ENCODE measurements at places on chromosomes 1 and 21.
A peak's percentile ranks its signal among the peaks of the same experiment; 100 is the strongest.

GRCh38 chr1:235073331-235073967 is 55.2 kb downstream of the TOMM20 start:
- DNase-seq = no peak

DNA sequence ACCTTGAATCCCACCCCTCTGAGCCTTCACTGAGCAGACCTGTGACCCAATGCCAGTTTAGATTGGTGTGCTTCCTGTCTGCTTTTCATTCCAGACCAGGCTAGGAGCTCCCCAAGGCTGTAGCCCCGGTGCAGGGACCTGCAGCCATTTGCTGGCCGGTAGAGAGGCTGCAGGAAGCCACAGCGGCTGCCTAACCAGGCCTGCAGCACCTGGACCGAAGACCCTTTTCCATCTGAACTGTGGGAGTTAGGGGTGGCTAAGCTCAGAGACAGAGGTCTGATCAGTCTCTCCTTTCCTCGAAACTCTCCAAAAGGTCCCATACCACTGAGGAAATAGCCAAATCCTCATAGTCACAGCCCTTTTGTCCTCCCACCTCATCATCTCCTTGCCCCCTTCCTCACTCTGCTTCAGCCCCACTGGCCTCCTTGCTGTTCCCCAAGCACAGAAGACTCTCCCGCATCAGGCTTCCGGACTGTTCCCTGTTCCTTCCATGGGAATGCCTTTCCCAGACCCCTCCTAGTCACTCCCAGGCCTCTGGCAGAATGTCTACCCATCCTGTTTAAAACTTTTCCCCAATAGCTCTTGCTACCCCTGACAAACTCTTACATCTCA is 674 bp upstream of the TTC4 start:
- no peak for DNase-seq

- DNase-seq = no peak
Measured at GRCh38 chr1:65063025-65063424, 85.0 kb upstream of the AK4 start.

GRCh38 chr1:3911981-3912808 is 12.1 kb upstream of the C1orf174 start:
- no peak for DNase-seq

DNA sequence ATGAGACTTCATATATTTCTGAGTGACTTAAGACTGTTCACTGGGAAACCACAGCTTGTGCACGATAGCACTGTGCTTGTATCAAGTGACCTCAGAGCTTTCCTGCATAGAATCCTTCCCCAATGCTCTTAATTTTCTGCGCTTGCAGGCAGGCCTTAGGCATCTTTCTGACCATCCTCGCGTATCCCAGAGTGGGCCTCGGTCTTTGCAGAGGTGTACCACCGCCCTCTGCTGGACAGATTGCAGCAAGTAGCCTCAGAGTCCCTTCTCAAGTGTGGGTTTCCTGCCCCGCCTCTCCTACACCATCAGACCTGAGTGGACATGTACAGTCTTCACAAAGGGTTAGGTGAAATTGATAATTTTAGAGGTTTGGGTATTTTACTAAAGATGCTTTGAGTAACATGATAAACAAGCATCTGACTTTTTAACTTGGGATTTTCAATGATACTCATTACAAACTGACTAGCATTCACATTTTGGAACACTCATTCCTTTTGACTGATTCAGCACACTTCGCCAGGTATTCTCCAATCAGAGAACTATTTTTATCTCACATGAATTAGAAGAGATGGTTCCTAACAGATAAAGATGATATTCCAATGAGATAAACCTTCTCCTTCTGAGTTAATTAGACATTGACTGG is 246.5 kb upstream of the USP25 start:
- DNase-seq = peak; percentile 57

DNA sequence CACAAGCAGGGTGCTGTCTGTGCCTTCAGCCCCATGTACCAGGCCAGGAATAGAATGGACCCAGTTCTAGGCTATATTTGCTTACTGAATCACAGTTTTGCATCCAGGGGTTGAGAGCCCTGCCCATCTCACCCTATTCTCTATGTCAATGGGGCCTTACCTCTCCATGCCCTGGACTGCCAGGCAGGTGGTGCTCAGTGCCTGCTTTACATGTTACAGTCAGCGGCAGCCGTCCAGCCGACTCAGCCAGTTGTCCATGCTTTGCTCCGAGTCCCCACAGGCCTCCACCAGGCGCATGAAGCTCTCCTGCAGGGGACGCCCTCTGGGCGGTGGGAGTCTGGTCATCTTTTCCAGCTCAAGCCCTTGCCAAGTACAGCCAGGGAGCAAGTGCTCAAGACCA is 12.2 kb upstream of the FAM167B start:
- no peak for DNase-seq

GRCh38 chr1:115837341-115837739 is 3.6 kb downstream of the NHLH2 start:
- no peak for DNase-seq

DNA sequence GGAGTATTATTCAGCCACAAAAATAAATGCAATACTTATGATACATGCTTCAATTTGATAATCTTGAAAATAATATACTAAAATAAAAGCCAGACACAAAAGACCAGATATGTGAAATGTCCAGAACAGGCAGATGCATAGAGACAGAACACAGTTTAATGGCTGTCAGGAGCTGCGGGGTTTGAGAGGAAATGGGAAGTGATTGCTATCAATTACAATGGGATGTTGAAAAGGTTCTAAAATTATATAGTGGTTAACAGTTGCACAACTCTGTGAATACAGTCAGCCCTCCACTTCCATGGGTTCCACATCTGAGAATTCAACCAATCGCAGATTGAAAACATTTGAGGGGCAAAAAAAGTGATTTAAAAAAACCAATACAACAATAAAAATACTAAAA is 54.0 kb downstream of the LTN1 start:
- DNase-seq = no peak

- peak; percentile 50 for DNase-seq
Measured at GRCh38 chr1:204323887-204324286, 35.8 kb downstream of the PLEKHA6 start.

GRCh38 chr1:181133441-181133951 is 45.0 kb downstream of the IER5 start:
- no peak for DNase-seq

DNA sequence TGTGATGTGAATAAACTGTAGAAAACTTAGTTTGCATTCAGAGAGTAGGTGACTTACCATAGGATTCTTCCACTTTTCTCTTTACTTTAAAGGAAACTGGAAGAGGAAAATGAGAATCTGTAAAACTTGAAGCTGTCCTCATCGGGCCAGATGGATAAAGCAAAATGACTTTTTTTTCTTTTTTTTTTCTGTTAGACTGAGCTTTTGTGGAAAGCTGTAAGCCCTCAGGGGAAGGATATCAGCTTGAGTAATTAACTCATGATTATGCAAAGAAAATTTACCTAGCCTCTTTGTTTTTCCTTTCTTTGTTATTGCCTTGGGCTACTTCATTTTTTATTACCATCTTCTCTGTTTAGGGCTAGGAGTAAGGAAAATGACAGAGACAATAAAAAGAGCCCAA is 53.4 kb downstream of the DPH5 start:
- DNase-seq = no peak

- no peak for DNase-seq
Measured at GRCh38 chr1:44924835-44925464, 61.4 kb downstream of the EIF2B3 start.

DNA sequence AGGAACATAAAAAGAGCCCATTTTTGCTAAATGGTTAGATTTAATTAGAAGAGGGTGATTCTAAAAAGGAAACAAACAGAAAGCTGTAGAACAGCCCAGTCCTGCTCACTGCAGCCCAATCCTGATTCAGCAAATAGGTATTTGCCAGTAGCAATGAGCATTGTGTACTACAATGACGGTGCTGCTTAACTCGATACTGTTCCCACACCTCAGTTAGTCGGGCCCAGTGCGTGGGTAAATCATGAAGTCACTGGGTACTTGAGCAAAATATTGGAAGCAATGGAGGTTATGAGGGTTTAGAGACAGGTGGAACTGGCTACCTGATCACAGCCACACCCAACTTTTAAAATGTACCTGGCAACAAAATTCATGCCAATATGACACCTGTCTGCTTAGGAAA is 101.5 kb upstream of the ADGRL2 start:
- DNase-seq = no peak

GRCh38 chr21:31360717-31361116 is 16.7 kb upstream of the TIAM1 start:
- no peak for DNase-seq

DNA sequence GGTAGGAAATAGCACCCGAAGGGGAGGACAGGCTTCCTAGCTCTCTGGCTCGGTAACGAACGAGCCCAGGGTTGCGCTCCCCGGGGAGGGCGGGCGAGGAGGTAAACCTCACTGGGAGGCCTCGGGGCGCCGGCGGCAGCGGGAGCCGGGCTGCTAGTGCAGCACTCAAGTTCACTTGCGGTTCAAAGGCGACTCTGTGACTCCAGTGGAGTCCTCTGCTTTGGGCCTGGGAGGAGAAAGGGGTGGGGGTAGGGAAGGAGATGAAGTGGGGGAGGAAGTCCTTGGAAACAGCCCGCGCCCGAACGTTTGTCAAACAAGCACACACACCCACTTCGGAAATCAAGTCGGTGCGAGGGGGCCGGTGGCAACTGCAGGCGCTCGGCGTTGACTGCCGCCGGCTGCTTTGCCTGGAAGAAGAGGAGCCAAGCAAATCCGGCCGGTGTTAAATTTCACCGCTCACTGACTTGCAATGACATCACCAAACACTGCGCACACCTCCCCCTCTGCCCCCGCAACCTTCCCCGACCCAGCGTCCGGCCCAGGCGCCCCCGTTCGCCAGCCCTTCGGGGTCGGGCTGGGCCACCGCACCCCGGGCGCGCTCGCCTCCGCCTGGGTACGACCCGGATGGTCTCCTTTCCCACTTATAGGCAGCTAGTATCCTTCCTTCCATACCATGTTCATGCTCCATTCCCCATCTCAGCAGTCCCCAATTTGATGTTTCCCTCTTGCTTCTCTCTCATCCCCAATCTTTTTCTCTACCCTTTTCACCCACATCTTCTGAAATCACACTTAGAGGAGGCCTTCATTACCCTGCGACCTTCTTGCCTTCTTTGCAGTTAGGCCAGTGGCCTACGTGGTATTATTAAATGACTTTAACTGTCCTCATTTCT is at the start of gene COL24A1:
TSS of gene COL24A1 (minus strand) at position 207 of the 890 bp plus-strand sequence. CDS start 376 bp downstream, outside the sequence.
- DNase-seq = no peak

DNA sequence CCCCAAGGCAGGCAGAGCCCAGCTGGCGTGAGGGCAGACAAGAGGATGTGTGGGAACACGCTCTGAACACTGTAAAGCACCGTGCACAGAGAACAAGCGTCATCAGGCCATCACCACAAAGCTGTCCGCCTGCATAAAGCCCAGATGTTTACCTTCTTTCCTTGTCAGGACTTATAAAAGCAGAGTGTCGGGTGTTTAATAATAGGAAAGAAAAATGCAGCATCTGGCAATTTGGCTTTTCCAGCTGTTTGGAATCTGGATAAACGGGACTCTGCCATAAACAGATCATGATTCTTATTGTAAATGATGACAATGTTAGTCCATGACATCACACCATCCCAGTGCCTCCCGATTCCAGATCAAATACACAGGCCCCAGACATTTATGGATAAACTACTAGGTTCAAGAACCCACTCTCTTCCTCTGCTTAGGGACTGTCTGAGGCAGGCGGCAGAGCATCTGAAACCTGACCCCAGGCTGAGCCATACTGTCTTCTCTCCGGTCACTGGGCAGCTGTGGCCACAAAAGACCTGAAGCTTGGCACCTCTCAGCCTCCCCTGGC is 4.2 kb downstream of the GLIS1 start:
- DNase-seq = no peak

DNA sequence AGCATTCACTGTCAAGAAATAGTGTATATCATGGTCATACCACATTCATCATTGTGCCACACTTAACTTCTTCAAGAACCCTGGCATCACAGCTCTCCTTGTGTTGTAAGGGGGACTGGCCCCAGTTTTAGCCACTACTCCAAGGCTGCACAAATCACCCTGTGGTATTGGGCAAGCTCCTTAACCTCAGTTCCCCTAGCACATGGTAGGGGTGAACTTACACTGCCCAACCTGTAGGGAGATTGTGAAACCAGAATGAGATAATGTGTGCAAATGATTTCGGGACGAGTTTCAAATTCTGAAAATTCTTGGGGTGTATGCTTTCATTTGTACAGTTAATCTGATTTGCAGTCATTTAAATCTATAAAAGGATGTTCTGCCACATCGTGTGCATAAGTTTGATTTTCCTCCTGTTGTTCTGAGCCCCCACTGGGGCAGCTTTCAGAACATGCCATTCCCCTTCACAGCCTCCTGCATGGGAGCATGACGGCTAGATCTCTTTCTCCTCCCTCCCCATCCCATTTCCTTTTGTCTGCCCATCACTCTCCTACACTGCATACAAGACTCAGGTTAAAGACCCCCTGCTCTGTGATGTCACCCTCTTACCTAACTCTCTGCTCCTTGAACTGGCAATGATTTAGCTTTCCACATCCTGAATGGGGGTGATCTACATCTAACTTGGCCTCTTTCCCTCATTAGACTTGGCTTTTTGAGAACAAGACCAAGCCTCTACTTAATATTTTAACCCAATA is 290.3 kb downstream of the CHRM3 start:
- DNase-seq = no peak

DNA sequence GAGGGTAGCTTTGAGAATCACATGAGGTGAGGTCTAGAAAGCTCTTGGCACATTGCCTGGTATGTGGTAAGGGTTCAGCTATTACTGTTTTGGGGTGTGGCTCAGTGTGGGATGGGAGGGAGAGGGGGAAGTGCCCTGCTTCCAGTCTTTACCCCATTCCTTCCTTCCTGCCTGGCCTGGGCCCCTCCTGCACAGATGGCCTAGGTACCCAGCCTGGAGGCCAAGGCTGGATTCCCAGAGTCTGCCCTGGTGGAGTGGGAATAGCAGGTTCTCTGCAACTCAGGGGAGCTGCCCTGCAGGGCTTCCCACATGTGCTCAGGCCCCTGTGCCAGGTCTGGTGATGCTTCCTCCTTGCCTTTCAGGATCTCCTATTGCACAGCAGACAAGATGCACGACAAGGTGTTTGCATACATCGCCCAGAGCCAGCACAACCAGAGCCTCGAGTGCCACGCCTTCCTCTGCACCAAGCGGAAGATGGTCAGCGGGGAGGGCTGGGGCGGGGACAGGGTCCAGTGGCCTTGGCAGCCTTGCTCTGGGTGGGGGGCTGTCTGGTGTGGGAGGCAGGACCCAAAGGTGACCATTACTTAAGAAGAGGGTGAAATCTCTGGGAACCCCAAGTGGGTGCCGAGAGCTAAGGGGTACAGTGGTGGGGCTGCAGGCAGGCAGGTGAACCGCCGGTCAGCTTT is 13.5 kb downstream of the LDLRAP1 start:
- no peak for DNase-seq

GRCh38 chr1:55005351-55006140 is 6.8 kb downstream of the BSND start:
- no peak for DNase-seq

DNA sequence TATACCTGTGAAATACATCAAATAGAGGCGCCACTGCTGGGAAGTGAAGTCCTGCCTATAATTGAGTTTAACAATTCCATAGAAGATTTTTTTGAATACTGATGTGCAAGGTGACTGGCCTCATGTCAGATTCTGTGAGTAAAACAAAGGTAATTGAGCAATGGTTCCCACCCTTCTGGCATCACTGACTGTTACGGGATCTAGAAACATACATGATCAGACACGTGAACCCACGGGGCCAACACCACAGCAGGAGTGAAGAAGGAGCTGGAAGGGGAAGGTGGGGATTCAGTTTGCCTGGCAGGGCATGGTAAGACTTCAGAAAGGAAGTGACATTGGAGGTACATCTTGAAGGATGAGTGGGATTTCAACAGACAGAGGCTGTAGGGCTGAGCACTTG is 270.2 kb downstream of the DISC1 start:
- no peak for DNase-seq
